Right renal pelvis (tissue), 4 donors: ENCODE measurements at places on chromosomes 7 and 10. TPM values are rescaled to one million over a fixed set of nuclear protein-coding genes. Genes with fewer than 3 reads are reported as not detected.

DNA sequence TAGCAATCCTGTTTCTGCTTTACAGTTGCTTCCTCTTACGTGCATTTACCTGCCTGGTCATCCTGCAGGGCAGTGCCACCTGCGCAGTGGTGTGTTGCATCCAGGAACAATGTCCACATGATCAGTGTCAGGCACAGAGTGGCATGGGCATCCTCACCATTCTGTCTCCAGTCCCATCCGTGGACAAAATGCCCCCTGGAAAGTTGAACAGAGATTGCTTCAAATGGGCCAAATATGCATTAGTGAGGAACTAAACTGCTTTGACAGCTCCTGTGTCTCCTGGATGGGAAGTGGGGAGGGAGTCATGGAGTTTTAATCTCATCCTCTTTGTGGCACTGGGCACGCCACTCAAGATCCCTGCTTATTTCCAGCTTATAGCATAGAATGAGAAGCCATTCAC is 151.8 kb downstream of the DPP6 start:
- no peak for DNase-seq

DNA sequence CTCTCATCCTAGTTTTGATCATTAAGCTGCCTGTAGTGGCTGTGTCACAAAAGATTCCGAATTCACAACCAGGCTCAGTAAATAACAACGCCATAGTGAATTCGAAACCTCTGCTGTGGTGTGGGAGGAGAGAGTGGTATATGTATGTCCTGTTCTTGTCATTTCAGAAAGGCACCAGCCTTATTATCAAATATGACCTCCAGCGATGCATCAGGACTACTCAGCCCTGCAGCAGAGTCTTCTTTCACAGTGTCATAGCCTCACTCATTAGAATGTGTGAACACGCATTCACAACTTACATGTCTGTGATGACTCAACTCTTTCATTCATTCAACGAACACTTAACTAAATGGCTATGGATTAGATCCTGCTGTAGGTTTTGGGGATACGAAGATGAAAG is 15.3 kb downstream of the AOC1 start:
- no peak for DNase-seq

EBF3 gene
- 3.3 TPM for polyA plus RNA-seq

PRSS1 gene
- not detected for polyA plus RNA-seq

GRCh38 chr10:51705774-51706173 is 6.4 kb upstream of the CSTF2T start:
- DNase-seq: no peak

GRCh38 chr10:79311581-79312407 is 35.5 kb upstream of the PPIF start:
- DNase-seq: no peak

DNA sequence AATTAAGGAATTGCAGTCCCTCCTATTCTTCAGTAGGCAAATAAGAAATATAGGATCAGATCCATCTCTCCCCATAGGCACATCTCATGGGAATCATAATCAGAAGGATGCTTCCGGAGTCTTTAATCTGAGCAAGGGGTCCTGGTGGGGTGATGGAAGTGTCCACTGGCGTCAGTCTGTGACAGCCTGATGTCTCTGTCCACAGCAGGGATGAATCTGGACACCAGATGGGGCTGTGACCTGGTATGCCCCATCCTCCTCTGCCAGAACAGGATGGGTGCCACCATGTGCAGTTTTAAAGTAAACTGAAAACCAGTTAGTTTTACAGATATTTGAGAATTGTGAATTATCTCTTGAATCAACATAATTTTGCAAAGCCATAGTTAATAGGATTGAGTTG is 148.7 kb downstream of the C1GALT1 start:
- DNase-seq: no peak

DNA sequence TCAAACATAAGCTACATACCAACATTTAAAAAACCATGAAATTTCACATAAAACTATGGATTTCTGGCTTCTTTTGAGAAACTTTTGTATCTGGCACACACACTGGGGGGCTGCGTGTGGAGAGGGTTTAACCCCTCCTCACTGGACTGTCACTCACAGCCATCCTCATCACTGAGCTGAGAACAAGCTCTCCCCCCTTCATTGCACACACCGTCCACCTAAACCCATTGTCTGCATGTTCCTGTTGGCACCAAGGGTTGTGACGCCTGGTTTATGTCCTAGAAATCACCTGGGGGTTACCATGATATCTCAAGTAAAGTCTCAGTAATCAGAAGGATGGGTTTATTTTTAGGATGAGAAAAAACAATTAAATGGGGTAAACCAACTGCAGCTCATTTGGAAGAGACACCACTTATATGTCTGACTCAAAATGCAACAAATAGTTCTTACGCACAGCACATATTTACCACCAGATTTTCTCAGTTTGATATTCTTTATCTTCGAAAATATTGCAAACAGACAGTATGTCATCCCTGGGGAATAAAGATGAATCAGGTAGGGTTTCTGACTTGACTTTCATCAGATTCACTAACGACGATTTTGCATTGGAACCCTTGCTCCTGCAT is 218.5 kb upstream of the KLF6 start:
- DNase-seq: no peak

VIPR2 gene
- 2.8 TPM for polyA plus RNA-seq

PPP1R9A gene
- polyA plus RNA-seq: 30.7 TPM

- DNase-seq: no peak
Observed at GRCh38 chr10:121393522-121393921, 204.7 kb downstream of the FGFR2 start.

DNAJC30 gene
- polyA plus RNA-seq: 11.7 TPM

DNA sequence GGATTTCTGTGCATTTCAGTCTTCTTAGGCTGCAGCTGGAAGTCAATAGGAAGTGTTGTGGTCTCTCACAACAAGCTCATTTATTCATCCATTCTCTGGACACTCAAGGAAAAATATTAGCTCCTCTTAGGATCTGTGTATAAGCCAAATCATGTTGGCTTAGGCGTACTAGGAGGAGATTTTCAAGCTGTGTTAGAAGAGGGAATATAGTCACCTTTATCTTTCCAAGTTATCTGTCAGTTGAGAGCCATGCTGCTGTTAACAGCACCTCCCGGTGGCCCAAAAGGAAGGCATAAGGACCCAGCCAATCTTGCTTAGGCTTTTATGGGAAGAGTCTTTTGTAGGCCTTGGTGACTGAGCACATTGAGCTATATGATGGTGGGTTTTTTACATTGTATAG is 220.0 kb downstream of the LRMDA start:
- no peak for DNase-seq

GRCh38 chr10:128074589-128074988 is 51.6 kb downstream of the MKI67 start:
- no peak for DNase-seq

- DNase-seq: no peak
Observed at GRCh38 chr7:82273886-82274285, 169.7 kb downstream of the CACNA2D1 start.

ETV1 gene
- polyA plus RNA-seq: 41.6 TPM

- DNase-seq: no peak
Observed at GRCh38 chr10:37439826-37440225, 314.4 kb downstream of the ANKRD30A start.

GRCh38 chr10:61139592-61139953 is 195.6 kb upstream of the RHOBTB1 start:
- DNase-seq: no peak

DNA sequence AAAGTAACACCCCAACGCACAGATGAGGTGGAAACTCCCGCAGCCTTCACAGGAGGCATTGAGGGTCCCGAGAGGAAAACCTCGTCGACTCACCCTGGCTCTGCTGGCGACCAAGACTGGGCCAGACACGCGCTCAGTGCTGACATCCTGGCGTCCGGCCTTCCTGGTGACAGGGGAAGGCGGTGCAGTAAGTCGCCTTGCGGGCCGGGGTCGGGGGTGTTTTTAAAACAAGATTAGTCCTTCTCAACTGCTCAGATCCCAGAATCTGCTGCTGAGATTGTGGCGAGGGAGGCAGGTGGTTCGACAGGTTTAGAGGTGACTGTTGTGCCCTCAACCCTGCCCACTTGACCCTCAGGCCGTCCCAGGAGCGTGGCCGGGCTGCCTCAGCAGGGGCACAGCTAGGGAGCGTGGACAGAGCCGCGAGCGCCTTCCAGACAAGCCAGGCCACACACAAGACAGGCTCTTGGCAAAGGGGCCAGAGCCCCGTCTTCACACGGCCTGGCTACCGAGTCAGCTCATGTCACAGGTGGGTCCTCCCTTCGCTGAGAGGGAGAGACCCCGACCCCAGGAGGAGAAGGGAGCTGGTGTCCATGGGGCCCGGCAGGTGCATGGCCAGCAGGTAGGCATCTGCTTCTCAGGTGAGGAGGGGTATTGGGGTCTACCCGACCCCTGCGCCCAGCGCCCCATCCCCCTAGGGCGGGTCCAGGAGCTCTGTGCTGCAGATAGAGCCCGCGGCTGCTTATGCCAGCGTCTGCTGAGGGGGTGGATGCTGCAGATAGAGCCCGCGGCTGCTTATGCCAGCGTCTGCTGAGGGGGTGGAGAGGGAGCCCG is 81.6 kb downstream of the DNAJB6 start:
- no peak for DNase-seq

AKR1E2 gene
- polyA plus RNA-seq: 7.4 TPM

DNA sequence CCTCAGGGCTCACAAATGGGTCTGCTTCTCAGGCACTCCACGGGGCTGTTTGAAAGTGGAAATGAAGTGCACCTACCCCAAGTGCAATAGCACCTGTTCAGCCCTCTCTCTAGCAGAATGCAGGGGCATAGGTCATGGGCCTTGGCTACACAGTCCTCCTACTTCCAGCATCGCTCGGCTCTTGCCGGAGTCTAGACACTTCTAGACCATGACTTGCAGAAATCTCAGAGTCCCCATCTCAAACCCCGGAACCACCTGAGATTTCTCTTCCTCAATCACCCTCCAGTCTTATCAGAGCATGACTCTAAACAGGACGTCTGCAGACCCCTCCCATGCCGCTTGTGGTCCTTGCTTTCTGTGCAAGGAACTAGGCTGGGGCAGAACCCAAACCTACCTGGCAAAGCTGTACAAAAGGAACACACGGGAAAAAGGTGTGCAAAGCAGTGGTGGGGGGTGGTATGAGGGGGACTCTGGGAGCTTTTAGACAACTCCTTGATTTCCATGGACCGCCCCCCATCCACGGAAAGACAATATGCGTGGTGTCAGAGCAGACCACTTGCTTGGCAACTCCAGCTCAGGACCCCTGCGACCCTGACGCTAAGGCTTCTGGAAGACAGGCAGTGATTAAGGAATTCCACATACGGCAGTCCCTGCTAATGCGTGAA is 13.8 kb downstream of the TMEM273 start:
- no peak for DNase-seq

GRCh38 chr7:157769086-157769485 is 432.3 kb downstream of the DNAJB6 start:
- DNase-seq: no peak

DNA sequence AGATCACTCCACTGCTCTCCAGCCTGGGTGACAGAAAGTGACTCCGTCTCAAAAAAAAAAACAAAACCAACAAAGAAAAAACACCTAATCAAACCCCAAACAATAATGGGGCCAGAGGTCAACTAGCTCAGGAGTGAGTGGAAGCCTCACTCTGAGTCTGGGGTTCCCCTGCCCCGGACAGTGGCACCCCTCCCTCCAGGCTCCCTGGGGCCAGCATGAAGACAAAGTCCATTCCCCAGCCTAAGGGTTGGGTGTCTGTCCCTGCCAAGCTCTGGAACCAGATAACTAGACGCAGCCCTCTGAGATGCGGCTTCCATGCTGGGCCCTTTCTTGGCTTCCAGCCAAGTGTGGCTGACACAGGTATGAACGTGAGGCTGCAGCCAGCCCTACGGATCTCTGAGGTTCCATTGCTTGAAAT is 1.7 kb upstream of the FUOM start:
- DNase-seq: no peak

DNA sequence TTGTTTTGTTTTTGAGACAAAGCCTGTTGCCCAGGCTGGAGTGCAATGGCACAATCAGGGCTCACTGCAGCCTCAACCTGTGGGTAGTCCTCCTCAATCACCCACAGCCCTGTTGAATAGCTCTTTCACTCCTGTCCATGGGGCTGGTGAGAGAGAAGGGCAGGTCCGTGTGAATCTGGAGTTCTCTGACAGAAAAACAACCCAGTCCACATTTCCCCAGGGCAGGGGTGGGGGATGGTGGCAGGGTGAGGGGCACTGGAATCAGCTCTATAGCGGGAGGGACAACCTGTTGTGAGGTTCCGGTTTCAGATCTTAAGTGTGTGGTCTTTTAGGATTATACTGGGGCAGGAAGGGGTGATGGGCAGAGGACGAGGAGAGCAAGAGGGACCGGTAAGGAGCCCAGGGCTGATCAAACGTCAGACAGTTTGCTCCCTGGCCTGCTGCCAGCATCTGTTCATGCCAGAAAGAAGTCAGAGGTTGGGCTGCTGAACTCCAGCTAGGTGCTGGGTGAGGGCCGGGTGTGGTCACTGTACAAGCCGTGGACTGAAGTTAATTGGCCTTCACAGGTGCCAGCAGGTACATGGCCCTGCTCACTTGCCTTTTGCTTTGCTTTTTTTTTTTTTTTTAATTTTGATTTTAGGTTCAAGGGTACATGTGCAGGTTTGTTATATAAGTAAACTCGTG is 33.2 kb upstream of the MKRN1 start:
- no peak for DNase-seq

PKD1L1 gene
- 0.73 TPM for polyA plus RNA-seq

DNA sequence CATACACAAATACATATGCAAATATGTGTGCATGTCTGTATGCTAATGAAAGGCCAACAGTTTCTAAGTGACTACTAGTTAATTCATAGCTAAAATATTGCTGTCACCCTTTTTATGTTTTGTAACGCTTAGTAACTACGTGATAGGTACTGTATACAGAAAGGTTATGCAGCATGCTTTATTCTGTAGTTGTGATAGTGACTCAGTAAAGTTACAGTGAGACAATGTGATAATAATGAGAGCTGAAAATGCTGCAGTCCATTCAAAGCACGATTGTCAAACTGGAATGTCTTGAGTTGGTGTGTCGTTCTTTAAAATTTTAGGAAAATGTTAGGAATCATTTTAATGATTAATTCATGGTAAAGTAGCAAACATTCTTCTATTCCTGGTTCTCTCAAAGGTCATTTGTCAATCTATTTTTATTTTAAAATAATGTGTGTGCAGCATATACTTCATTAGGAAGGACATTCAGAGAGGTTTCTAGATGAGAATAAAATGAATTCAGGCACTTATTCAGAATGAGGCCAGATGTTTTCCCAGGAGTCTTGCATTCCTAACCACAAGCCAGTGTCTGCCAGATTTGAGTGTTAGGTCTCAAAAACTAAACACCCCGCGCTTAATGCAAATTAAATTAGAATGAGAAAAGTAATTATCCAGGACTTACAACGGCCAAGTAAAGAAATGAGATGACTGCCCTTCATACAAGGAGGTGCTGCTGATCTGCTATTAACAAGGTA is 408.8 kb upstream of the FZD8 start:
- no peak for DNase-seq

GRCh38 chr10:53161231-53161630 is 388.6 kb upstream of the MBL2 start:
- no peak for DNase-seq
